Activated naive CD4-positive, alpha-beta T cell (primary cell): ENCODE measurements at places on chromosomes 1 and 21.

- DNase-seq = no peak
Measured at GRCh38 chr1:9439074-9439761, 100.0 kb upstream of the SLC25A33 start.

DNA sequence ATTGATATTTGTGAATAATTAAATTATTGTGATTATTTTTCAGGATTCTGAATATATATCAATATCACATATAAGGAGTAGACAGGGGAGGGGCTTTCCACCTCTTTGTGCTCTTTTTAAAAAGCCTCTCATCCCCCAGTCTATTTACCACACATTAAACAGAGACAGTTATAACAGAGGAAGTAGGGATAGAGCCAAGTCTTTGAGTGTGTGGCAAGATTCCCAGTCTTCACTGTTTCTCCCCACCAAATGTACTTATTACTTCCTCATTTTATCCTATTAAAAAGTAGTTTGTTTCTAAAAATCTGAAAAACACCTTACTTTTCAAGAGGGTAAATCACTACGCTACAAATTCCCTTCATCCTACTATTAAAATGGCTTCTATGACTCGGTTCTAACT lies 46.7 kb downstream of the EPS15 start:
- no peak for DNase-seq

DNA sequence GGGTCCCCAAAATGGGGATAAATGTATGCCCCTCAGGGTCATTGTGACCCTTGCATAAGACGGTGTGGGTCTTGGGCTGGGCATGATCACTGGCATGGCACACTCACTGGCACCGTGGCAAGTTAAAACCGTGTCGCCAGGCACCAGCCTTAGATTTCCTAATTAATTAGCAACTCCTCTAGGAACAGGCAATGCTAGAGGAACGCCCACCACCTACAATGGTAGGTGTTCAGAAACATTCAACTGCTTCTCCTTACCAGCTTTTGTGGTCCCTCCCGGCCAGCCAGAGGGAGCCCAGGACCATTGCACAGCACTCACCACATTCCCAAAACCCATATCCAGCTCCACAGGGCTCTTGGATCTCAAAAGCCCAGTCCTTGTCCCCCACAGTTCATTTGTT lies 36.4 kb downstream of the EPHA2 start:
- DNase-seq = no peak

- peak; percentile 43 for DNase-seq
Measured at GRCh38 chr1:111507411-111508201, 4.2 kb upstream of the ADORA3 start.

- DNase-seq = no peak
Measured at GRCh38 chr1:87202922-87203655, 125.6 kb upstream of the LMO4 start.

DNA sequence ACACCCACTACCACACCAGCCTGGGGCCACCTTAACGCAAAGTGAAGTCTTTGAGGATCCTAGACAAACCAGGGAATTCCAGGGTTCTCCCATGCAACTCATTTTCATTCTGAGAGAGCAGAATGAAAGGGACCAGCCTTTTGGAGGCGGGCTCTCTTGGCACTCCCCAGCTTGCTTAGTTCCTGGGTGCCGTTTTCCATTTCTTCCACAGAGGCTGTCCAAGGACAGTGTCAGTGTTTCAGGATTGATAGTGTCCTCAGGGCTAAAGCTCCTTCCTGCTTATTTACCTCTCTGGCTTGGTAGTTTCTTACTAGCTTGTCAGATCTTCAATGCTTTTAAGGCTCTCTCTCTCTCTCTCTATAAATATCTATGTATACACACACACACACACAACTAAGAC lies 30.1 kb upstream of the GNG4 start:
- DNase-seq = no peak

DNA sequence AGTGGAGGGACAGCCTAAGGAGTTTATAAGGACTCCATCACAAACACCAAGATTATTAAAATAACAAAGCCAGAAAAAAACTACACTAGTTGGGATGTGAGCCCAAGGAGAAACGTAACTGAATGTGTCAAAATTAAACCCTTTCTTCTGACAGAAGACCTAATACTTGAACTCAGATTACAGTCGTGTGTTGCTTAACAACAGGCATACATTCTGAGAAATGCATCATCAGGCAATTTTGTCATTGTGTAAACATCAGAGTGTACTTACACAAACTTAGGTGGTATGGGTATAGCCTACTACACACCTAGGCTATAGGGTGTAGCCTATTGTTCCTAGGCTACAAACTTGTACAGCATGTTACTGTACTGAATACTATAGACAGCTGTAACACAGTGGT lies 23.4 kb downstream of the DSTYK start:
- DNase-seq = no peak

- no peak for DNase-seq
Measured at GRCh38 chr1:174837386-174837785, 162.4 kb upstream of the CACYBP start.

- DNase-seq = no peak
Measured at GRCh38 chr1:68233202-68233601, 879 bp upstream of the WLS start.

- no peak for DNase-seq
Measured at GRCh38 chr1:5970610-5971273, 21.5 kb downstream of the NPHP4 start.

DNA sequence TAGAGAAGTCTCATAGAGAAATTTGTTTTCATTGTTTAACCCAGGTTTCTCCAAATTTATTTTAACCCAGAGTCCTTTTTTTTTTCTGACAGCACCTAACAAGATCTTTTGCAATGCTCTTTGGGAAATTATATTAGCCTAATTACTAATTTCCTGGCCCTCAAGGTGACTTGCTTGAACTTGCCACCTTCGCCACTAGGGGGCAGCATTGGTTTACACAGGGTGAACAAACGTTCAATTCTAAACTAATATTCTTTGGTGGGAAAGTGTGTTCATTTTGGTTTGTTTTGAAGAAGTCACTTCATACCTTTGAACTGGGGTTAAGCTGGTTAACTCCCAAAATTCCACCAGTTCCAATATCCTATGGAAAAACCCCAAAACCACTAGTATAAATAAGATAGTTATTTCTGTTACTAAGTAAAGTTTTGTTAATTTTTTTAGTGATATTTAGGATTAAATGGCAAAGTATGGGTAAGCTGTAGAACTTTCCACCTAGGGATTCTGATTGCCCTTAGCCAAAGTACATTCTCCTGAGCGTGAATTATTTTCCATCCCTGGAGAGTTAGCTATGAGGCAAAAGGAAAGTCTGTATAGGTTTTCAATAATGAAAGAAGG lies 13.0 kb downstream of the CCDC190 start:
- peak; percentile 73 for DNase-seq
